Stimulated activated CD8-positive, alpha-beta memory T cell treated with anti-CD3 and anti-CD28 coated beads, Interleukin-4, amount 100 ng/mL, for 4 hours (primary cell): ENCODE measurements at places on chromosomes 3 and 15.

DNA sequence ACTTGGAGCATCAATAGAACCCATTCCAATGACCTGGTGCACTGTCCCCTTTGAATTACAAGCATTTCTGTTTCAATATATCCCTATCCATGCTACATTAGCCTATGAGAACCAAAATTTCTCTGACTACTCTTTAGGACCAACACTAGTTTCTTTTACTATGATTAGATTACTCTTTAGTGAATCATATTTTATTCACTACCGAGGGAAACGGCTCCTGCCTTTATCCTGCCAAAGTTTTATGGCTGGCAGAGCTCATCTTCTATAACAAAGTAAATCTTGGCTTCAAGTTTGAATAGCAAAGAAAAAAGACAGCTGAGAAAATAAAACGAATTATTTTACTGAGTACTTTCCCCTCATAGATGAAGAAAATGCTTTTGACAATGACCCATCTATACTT lies 120.9 kb downstream of the SLC9A9 start:
- no peak for DNase-seq

- DNase-seq: no peak
These were observed 8.6 kb downstream of the CHD2 start for GRCh38 chr15:92908713-92909057.

GRCh38 chr3:142086581-142087090 lies 62.7 kb downstream of the TFDP2 start:
- no peak for DNase-seq

DNA sequence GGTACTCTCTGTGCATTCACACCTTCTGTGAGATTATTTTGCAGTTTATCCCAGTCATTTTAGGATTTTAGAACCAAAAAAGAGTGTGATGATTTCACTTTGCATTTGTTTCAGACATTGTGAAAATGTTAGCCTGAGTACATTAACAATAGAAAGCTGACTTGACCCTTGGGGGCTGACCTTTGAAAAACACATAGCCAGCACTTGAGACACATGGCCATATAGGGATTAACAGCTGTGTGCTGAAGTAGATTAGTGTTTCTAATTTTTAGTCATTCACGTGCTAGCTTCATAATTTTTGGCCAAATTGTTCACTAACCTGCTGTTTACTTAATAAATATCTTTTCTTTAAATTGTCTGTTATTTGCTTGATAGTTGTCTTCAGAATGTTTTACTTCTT lies 3.5 kb downstream of the FEM1B start:
- DNase-seq: no peak

DNA sequence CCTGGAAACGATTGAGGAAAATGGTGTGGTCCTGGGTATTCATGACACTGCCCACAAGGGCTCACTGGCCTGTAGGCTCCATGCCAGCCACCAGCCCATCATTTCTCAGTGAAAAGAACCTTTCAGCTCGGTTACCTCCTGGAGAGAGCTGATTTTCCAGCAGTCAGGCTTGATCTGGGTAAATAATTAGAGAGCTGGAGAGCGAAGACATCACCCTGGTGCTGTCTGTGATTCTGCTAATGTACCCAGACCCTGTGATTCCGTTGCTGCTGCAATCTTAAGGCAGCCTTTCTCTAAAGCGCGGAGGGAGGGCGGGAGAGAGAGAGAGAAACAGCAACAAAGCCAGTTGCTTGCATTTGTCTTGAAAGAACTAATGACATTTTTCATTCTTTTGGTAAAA lies 221.9 kb upstream of the TOPAZ1 start:
- DNase-seq: no peak

- DNase-seq: no peak
These were observed 233.0 kb upstream of the POU1F1 start for GRCh38 chr3:87509401-87509800.

DNA sequence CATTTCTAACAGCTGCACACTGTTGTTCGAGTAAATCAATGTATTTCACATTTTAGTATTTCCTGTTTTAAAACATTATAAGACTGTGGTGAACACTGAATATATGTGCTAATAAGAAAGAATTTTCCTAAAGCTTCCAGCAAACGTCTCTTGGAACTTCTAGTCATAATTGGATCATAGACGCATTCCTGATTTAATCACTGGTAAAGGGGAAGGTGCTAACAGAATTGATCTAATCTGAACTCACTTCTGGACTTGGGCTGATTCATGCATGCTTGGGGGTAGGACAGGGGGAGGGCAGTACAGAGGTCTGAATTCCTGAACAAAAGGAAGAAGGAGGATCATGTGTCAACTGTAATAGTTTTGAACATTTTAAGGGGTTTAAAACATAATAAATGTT lies 7.3 kb upstream of the LEKR1 start:
- DNase-seq: no peak

DNA sequence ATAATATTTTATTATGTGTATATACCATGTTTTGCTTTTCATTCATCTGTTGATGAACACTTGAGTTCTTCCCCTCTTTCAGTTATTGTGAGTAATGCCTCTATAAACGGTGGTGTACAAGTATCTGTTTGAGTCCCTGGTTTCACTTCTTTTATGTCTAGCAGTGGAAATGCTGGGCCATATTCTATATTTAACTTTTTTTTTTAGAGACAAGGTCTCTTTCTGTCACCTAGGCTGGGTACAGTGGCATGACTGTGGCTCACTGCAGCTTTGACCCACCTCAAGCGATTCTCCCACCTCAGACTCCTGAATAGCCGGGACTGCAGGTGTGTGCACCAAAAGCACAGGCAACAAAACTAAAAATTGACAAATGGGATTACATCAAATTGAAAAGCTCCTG lies 19.9 kb downstream of the GOLM2 start:
- DNase-seq: no peak

DNA sequence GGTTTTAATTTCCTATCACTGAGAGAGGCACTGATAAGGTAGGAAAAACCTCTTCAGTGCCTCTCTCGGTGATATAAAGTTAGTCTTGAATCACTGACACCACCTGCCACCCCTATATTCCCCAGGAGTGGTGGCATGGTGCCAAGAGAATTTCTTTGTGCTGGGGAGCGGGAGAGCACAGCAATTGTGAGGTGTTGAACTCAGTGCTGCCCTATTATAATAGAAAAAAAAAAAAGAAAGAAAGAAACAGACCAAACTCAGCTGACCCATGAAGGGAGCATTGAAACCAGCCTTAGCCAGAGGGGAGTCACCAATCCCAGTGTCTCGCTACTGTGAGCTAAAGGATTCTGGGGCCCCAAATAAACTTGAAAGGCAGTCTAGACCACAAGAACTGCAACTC lies 201.4 kb upstream of the STT3B start:
- no peak for DNase-seq

DNA sequence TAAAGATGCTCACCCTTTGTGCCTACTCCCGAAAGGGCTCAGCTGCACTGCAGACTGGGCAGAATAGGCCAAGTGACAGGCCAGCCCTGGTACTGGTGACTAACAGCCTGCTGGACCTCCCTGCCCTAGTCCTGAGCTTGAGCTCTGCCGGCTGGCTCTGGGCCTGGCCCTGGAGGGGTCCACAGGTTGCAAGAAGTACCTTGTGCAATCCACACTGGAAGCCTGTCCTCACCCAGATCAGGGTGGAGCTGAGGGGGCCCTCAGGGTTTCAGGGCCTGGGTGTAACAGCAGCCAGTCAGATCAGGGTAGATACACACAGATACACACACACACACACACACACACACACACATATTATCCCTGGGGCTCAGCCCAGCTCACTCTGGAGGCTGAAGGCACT lies 27.3 kb upstream of the PLA2G4D start:
- DNase-seq: no peak

- DNase-seq: no peak
These were observed 568.3 kb downstream of the AGBL1 start for GRCh38 chr15:86647810-86648440.

DNA sequence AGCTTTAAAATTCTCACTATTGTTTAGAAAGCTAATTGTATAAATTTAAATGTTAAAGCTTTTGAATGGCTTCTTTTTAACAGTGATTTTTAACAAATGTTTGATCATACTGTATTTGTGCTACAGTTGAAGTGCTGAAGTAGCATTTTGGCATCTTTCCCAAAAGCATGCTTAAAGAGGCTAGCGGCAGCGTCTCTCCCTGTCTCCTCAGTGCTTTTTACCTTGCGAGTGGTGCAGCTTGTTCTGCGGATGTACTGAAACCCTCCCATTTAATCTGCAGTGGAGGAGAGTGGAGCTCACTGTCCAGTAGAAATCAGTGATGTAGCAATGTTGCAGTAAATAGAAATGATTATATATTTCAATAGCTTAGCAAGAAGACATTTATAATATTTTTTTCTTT lies 43.7 kb downstream of the LRRC49 start:
- no peak for DNase-seq

GRCh38 chr15:101159096-101159935 lies 92.5 kb downstream of the CHSY1 start:
- no peak for DNase-seq

DNA sequence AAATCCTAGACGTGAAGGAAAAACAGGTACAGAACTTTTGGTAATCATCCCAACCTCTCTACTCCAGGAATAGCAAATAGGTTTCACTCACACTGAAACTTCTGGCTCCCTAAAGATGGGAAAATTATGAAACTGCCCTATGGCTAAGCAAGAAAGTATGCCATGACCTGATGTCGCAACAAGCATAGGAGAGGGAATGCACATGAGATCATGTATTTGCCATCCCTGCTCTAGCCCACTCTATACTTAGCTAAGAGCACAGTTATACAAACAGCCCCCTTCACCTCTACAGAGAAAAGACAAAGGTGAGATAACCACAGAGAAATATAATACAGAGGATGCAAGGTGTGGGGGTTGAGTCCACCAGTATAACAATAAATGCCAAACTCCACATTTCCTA lies 102.7 kb downstream of the TBC1D5 start:
- DNase-seq: no peak

DNA sequence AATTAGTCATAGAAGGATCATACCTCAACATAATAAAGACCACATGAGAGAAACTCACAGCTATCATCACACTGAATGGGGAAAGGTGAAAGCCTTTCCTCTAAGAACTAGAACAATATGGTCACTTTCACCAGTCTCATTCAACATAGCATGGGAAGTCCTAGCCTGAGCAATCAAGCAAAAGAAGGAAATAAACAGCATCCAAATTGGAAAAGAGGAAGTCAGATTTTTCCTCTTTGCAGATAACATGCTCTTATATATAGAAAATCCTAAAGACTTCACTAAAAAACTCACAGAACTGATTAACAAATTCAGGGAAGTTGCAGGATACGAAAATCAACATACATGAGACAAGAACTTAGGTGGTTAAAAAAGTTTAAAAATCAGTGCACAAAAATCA lies 24.7 kb downstream of the MAP3K13 start:
- no peak for DNase-seq

DNA sequence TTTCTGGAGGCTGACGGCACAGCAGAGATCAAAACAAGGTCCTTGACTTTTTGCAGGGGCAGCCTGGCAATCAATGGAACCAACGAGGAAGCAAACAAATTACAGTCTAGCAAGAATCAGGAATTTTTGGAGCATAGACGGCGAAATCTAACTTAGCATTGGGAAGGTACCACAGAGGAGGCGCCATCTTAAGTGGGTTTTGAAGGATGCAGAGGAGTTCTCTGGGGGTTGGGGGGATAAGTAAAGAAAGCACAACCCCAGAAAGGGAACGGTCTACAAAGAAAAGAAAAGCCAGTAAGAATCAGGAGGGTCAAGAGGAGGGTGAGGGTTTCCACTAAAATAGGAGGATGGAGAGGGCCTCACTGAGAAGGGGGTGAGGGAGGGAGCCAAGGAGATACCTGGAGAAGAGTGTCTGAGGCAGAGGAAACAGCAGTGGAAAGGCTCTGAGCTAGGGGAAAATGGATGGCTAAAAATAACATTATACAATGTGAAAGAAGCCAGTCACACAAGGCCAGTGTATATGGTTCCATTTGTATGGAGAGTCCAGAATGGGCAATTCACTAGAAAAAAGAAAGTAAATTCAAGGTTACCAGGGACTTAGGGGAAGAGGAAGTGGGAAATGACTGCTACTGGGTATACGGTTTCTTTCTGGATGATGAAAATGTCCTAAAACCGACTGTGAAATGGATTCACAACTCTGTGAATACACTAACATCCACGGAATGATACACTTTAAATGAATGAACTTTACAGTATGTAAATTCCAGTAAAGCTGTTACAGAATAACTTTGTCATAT lies 25.2 kb upstream of the IQSEC1 start:
- no peak for DNase-seq

DNA sequence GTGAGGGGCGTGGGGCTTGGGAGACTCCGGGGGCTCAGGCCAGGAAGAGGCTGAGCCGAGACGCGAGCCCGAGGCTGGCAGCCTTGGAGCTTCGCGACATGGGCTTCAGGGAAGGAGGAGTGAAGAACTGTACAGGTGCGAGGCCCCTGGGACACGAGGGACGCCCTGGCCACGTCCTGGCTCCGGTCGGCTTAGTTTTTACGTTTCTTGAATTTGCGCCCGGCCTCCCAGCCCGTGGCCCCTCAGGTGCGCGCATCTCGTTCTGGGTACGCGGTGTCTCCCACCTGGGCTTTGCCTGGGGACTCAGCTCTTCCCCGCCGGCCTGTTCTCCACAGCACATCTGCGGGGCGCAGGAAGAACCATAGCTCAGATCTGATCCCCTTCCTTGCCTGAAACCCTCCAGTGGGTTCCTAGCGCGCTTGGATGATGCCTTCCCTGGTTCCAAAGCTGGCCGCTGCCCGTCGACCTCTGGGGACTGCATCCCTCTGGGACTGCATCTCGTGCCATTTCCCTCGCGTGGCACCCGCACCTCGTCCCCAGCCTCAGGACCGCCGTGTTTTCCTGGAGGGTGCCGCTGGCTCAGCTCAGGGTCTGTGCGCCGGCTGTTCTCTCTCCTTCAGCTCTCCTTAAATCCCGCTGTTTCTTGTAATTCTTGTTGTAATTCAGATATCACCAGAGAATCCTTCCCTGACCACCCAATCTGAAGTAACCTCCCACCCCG lies 614 bp downstream of the CHCHD6 start:
- no peak for DNase-seq

GRCh38 chr3:196288141-196288460 lies 575 bp upstream of the PCYT1A start:
- no peak for DNase-seq

GRCh38 chr3:12557473-12558100 lies 700 bp downstream of the MKRN2 start:
- no peak for DNase-seq

- no peak for DNase-seq
These were observed 10.2 kb upstream of the LINGO1 start for GRCh38 chr15:77642793-77643430.

DNA sequence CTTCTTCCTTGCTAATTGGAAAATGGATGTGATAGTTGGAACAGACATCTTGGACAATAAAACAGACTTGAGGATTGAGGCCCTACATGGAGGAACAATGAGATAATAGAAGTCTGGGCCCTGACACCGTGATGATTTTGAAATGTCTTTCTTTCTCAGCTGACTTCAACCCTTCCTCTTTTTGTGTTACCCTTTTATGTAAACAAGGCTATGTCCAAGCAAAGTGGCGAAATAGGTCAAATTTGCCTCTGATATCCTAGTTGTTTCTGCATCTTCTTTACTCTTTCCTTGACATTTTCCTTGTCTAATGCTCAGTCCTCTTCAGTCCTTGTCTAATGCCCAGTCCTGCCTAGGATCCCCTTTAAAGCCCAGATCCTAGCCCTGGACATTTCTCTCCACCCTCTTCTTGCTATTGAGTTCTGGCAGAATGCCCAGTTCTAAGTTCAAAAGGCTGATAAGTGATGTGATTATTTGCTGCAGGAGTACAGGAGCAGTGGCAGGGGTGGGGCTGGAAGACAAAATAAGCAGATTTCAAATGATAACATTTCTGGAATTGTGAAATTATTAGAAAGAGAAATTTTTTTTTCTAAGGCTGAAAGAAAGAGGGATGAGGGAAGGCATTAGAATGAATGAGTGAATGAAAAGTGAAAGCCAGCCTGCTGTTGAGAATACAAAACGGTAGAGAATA lies 6.5 kb upstream of the VPS8 start:
- DNase-seq: no peak
